ENCODE measurements at places on chromosomes 7 and 10.

GRCh38 chr7:125930848-125931247 lies 1001.2 kb upstream of the POT1 start:
- DNase-seq, result no peak

- no peak for DNase-seq
These were observed 48.6 kb downstream of the HIP1 start for GRCh38 chr7:75690121-75690523.

DNA sequence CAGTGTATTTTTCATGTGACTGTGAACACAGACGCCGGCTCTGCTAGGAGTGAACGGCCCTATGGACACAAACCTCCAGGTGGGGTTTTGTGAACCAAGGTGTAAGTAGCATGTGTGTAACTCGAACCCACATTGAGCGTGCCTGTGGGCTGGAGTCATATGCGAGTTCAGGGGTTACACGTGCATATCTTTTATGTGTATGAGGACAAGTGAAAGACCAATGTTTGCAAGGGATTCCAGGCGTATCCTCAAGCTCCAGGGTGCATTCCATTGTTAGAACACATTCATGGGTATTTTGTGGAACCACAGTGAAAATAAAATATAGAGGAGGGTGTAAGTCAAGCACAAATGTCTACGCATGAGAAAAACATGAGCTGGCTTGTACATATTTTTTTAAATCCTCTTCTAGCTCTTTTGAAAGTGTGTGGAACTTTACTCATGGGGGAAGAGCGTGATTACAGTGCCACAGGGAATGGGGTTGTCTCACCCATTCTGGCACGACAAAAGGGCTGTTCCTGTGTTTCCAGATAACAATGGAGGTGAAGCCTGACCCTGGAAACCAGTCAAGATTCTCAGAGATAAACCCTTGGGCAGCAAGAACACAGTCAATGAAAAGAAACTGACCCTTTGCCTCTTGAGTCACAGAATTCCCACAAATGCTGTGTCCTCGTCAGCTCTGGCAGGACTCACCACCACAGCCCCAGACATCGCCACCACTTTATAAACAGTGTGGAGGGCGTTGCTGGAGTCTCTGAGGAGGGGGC lies 37.0 kb upstream of the GOT1 start:
- no peak for DNase-seq

DNA sequence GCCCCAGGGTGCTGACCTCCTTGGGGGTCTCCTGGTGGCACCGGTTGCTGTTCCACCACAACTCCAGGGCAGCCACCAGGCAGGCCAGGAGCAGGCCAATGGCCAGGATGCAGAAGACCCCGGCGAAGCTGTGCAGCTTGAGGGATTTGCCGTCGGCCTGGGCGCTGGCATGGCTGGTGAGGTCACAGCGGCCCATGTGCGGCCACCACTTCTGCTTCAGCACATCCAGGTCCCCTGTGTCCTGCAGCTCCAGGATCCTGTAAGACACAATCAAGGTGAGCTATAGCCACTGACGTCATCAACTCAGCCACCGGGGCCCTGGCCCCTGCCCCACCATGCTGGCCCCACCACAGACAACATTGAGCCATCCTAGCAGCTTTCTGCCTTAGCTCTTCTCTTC lies 753.2 kb downstream of the GRID1 start:
- DNase-seq, result no peak

- DNase-seq, result peak; percentile 41
These were observed 186.7 kb upstream of the HGF start for GRCh38 chr7:81956520-81956919.

DNA sequence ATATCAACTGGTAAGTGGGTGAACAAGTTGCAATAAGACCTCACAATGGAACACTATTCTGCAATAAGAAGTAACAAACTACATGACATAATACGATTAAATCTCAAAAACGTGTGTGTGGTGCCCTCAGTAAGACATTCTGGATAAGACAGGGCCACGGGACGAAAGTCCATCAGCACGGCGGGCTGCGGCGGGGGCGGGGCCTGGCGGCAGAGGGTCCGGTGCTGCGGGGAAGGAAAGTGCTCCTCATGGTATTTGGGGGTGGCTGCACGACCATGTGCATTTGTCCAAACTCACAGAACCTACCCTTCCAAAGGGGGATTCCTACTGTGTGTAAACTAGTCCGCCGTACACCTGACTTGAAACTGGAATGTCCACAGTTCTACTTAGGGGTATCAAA lies 341.8 kb downstream of the TCERG1L start:
- no peak for DNase-seq

DNA sequence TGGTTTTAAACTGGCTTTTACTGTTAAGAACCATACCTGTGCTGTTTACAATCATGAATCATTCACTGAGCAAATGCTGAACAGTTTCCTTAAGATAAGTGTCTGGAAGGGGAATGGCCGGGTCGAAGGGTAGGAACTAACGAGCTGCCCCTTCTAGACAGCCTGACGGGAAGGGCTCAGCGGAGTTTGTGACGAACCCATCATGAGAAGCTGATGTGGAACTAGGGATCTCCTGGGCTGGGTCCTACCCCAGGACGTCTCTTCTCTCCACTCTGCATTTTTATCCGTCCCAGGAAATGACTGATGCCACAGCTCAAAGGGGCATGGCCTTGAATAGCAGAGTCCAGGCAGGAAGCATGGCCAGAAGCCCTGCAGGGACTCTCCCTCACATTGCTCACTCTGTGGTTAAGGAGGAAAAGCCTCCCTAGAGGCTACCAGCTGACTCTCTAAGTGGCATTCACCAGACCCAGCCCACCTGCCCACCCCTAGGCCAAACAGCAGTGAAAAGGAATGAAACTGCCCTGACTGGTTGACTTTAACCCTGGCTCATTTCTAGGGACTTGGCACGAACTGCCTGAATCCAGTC lies 112.0 kb downstream of the PFKFB3 start:
- DNase-seq, result no peak

DNA sequence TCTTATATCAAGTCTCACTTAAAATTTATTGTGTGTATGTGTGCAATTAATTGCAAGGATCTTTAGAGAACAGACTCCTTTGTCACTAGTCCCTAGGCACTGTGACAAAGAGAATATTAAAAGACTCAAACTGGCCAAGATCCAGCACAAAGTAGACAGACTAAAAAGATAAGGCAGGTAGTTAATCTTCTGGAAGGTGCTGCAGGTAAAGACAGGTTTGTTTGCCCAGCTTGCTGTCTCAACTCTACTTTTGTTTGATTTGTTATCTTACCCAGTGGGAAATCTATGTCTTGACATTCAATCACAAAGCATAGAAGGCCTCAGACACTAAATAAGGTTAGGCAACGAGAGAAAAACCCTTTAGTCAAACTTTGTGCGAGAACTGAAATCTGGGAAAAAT lies 807.9 kb upstream of the LRRN3 start:
- DNase-seq, result no peak

DNA sequence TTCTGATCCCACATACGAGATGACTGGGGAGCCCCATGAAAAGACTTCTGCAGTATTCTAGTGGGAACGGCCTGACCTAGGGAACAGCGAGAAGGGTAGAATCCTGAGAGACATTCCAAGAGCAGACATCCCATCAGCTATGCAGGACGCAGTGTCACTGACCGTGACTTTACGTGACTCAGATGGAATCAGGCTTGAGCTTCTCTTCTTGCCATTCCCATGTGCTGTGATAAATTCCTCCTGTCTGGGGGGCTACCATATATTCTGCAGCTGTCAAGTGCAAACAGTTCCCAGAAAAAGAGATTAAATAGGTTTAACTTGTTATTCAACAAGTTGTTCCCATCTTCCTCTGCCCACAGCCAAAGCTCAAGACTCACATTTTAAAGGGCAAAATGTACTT lies 73.1 kb upstream of the PDE1C start:
- no peak for DNase-seq

DNA sequence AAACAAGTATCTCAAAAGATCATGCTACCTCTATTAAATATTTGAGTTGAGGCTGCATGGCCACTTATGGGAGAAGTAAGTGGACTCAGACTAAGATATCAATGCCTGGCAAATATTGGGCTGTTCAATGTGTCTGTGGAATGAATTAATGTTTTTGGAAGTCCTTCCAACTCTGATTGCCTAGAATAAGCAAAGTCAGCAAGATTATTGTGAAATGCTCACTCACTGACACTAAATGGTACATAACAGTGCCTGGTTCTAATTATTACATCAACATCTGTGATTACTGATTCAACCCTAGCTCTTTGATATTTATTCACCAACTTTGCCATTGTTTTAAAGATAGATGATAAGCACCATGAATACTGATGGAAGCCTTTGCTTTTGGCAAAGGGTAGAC lies 45.5 kb upstream of the HDAC9 start:
- no peak for DNase-seq

- no peak for DNase-seq
These were observed 40.9 kb downstream of the LANCL2 start for GRCh38 chr7:55405856-55406541.

DNA sequence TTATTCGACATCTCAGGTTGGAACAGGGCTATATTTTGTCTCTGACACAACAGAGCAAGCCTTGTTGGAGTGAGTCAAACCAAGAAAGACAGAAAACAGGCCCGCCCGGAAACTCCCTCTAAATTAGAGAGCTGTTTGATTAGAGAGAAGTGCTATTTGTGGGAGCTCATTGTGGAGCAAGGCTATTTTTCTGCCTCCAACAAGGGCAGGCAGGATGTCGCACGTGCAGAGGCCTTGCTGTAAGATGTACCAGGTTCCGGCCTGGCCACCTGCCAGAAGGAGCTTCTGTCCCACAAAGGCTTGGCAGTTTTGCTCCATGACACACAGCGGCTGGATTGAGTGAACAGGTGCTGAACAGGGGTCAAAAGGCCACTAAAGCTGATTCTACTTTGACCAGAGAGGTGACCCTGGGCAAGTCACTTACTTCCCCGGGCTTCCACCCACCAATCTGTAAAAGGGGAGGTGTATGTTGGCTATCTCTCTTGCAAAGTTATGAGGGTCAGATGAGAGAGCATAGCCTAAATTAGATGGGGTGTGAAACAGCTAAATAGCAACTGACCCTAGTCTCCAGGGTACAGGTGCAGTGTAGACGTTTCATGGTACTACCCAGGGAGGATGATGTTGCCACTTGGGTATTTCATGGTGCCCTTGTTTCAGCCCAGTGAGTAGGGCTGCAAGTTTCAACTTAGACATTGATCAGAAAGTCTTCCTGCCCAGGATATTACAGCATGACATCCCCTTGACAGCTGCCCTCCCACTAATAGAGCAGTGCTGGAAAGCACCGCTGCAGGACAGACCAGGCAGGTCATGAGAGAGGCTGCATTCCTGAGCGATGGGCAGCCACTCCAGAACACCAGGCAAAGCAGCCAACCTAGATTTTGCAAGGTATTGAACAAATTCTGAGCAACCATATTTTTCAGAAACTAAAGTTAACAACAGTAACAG lies 62.0 kb downstream of the VSTM4 start:
- DNase-seq, result peak; percentile 49

DNA sequence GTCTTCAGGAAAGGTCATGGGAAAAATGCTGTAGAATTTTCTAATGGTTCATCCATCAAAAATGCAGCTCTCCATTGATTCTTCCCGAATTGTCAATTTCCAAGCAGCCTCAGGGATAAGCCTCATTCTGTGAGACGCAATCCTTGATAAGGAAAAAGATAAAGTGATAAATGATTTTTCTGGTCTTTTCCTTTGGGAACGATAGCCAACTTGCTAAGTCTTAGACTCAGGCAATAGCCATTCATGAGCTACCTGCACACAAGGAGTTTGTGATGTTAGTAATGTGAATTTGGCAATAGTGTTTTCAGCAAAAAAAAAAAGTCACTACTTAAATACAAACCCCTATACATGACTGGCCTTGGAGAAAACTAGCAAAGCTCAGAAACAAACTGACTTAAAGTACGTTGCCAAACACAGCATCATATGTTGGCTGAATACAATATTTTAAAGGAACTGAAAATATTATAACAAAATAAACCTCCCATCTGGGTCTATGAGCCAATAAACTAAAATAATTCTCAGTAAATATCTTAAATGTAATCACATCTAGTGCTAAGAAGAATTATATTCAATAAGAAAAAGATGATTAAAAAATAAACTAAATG lies 75.5 kb downstream of the KLF6 start:
- no peak for DNase-seq

DNA sequence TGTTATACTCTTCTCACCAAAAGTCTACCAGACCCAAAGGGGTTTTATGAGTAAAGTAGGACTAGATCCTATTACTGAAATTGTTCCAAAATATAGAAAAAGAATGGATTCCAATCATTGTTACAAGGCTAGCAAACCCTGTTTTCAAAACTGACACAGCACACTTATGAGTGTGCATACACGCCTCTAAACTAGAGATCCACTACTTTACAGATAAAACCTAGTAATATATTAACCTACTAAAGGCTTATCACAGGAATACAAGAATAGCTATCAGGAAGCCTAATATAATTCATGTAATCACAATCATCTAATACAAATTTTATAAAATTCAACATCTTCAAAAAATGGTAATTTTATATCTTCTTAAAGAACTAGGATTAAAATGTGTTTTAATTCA lies 52.2 kb downstream of the ERCC6 start:
- DNase-seq, result no peak

GRCh38 chr10:68047554-68048327 lies 27.3 kb downstream of the HERC4 start:
- DNase-seq, result no peak

GRCh38 chr10:11169976-11170375 lies 152.3 kb downstream of the CELF2 start:
- DNase-seq, result no peak

DNA sequence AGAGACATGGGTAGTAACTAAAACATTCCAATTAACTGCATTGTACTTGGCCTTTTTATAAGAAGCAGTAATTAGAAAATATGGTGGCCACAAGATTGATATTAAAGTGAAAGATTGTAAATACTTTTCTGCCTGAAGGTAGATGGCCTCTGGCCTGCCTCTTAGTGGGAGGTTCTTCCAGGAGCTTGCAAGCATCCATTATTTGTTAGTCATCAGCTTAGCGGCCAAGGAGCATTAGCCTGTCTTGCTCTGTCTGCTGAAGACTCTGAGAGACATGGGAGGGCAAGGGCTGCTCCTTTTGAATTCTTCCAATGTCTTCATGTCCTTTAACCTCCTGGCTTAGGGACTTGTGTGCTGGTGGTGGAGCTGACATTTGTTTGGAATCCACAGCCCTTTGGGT lies 80.4 kb downstream of the TCF7L2 start:
- no peak for DNase-seq

DNA sequence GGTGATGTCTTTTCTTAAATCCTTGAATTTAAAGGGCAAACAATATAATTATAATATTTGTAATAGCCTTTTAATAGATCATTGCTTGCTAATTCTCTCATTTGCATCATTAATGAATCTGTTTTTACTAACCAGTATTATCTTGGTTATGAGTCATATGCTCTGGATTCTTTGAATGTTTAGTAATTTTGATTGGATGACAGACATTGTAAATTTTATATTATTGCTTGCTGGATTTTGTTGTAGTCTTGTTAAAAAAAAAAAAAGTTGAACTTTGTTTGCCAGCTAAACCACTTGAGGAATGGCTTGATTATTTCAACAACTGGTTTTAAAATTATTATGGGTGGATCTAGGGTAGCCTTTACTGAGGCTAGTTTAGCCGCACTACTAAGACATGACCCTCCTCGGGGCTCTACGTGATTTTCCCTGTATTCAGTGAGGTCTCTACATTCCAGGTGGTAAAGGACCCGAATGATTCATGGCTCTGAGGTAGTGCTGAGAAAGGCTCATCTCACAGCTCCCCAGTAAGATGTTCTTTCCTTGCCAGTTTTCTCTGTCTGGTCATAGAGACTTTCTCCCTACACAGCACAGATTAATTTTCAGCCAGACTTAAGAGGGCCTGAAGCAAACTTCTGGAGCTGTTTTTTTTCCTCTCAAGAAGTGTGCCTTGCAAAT lies 8.5 kb downstream of the C10orf90 start:
- DNase-seq, result no peak

GRCh38 chr10:97629289-97629688 lies 4.0 kb downstream of the MORN4 start:
- DNase-seq, result no peak

Data from Karpas-422 (cell line).